ENCODE measurements at places on chromosomes 6 and 20.

GRCh38 chr20:33791959-33792597 is 19.1 kb upstream of the CHMP4B start:
- DNase-seq, result peak; percentile 48

- no peak for DNase-seq
Measured at GRCh38 chr6:27777614-27778355, 134.4 kb downstream of the OR2B2 start.

GRCh38 chr6:13908955-13909381 is 15.8 kb upstream of the RNF182 start:
- DNase-seq, result peak; percentile 63

DNA sequence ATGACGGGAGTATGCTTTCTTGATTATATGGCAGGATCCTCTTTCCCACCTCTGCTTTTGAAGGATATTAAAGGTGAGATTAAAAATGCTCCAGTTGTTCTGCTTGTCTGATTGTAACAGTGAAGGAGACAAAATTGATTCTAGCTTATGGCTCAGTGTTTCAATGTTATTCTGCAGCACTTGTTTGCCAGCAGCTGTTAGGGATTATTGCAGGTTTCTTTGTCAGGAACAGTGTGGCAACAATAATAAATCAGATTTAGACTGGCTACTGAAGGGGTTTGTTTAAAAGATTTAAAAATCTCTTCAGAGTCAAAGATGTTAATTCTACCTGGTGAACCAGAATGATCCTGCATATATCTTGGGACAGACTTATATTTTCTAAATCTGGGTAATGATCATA is 126.9 kb downstream of the LAMA2 start:
- DNase-seq, result no peak

GRCh38 chr20:48064929-48065328 is 279.6 kb upstream of the SULF2 start:
- DNase-seq, result no peak

- DNase-seq, result no peak
Measured at GRCh38 chr6:24043848-24044247, 82.2 kb upstream of the NRSN1 start.

DNA sequence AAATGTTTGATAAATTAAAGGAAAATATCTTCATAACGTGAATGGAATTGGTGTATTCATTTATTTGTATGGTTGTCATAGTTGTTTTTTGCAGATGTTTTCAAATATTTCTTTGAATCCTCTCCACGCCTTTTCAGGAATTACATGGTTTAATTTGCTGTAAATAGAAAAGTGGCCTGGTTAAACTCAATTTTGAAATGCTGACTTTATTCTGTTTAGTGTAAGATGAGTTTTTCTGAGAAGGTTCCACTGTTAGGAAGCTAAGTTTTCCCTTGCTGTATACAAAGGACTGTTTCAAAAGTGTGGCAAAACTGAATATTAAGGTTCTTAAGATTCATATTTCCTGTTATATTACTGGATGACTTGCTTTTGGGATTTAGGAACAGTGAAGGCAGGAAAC is 503 bp upstream of the ZC2HC1B start:
- no peak for DNase-seq

GRCh38 chr6:89297695-89298351 is 17.3 kb downstream of the GABRR2 start:
- DNase-seq, result peak; percentile 52

DNA sequence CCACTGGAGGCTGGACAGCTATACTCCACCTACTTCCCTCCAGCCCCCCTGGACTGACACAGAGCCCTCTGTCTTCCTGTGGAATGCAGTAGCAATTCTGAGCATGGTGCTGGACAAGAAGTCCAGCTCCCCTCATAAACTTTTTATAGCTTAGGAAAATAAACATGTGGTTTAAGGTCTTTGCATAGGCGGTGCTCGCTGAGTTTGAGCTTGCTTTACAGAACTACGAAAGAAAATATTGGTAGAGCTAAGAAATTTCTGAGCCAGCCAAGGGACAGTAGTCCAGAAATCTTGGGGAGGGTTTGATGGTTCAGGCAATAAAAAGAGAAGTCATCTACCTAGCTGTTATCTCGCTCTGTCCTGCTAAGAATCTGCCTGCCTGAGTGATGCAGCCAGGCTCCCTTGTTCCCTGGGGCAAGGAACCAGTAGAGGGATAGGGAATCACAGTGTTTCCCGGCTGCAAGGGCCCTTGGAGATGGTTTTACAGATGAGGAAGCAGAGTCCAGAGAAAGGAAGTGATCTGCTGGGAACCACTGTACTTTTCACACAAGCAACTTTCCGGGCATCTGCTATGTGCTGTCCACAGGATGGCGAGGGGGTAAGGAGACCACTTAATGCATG is 343.4 kb downstream of the CDC5L start:
- no peak for DNase-seq

DNA sequence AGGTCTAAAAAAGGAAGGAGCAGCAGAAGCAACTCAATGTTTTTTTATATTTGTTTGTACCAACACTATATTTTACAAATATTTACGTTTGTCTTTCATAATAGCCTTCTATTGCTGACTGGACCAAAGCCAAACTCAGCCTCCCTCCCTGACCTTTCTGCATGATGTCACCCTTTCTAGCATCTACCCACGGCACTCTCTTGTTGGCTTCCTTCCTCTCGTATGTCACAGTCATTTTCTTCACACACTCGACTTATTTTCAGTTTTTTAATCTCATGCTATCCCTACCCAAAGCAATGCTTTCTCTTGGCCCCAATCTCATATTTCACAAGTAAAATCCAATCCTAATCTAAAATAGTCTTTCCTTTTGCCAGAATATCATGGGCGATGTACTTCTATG is 16.3 kb upstream of the FAM8A1 start:
- DNase-seq, result peak; percentile 24

- no peak for DNase-seq
Measured at GRCh38 chr20:34010405-34010931, 16.8 kb downstream of the RALY start.

DNA sequence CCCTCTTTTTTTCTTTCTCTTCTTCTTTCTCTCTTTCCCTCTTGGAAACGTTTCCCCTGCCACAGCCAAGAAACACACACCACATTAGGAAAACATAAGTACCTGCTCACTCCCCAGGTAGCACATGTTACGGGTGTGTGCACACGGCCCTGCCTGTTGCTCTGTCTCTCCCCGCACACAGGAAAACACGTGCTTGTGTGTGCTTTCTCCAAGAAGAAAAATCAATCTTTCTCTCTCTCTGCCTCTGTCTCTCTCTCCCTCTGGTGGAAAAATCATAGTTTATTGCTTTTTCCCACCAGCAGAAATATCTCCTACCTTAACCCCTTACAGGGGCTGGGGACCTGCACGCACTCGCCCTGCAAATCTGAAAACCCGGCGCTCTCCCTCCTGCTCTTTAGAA is 102.3 kb downstream of the EDN3 start:
- DNase-seq, result no peak

- DNase-seq, result no peak
Measured at GRCh38 chr6:122799140-122799745, 10.2 kb downstream of the SMPDL3A start.

DNA sequence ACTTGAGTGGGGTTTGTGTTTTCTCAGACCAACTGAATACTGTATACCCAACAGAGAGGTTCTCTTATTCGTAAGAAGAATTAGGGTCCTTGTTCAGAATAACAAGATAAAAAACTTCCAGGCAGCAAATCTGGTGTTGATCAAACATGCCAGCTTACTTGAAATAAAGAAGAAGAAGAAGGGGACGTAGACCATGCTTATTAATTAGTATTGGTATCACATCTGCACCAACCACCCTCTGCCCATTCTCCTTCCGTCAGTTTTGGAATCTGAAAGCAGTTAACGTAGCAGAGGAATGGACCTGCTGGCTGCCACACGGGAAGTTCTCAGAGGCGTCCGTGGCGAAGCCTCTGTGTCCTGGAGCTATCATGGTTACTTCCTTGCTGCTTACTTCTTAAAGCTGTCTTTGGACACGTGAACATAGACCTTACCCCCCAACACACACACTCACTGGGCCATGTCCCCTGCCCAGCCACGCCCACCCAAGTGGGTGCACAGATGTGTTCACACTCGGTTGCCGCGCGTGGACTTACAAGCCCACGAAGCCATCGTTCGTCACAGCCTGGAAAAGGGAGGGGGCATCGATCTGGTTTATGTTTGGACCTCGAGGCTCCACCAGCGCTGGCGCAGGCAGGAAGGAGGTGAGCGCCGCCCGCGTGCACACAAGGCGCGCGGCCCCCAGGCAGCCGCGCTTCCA is 4.1 kb upstream of the DLL1 start:
- DNase-seq, result no peak

DNA sequence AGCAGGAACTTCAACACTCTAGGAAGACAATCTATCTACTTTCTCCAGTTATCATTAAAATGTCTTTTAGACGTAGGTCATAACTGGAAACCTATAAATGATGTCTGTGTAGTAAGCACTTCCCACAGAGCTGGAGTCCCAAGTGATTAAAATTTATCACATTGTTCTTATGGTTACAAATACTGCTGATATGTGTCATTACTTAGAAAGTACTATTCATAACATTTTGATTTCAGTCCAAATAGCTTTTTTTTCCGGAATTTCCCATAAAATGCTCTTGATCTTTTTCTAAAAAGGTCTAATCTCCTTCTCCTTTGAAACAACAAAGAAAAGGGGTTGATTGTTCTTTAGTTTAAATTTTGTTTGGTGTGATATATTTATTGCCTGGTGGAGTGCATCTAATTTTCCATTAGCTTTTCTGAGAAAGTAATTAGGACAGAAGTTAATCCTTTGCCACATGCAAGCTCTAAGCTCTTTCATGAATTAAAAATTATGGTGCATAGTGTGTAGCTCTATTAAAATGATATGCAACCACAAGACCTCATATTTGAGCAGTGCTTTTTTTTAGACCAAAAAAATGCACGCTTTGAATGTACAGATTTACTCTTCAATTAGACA is 132.7 kb upstream of the TCF21 start:
- no peak for DNase-seq

GRCh38 chr6:28587746-28588075 is 62.0 kb downstream of the GPX5 start:
- DNase-seq, result no peak

- DNase-seq, result no peak
Measured at GRCh38 chr20:31484001-31484400, 8.9 kb downstream of the REM1 start.

- no peak for DNase-seq
Measured at GRCh38 chr6:126388104-126388598, 48.2 kb downstream of the CENPW start.

GRCh38 chr6:2748183-2748582 is 2.5 kb downstream of the MYLK4 start:
- no peak for DNase-seq

DNA sequence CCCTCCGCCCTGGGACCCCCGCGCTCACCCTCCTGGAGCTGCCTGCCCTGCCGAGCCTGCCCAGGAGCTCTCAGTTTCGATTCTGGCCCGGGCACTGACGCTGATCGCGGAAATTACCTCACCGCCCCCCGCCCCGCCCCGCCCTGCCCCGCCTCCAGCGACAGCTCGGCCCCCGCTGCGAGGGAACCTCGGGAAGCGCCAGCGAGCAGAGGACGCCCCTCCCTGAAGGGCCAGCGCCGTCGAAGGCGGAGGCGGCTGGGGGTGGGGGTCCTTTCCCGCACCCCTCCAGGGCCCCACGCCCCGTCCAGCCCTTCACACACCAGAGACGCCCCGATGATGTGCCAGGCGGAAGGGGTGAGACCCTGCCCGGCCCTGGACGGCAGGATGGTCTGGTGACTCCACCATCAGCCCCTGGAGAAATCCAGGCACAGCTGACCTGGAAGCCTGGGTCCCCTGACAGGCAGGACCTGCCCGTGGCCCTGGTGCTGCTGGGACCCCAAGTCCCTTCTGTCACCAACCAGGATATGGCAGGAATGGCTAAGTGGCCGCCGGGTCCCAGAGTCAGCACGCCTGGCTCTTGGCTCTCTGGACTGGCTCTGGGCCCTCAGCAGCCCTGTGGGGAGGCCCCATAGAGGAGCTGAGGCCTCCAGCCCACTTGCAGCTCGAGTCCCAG is at the start of gene HELZ2:
Gene HELZ2 (minus strand): TSS at position 84 of the 673 bp plus-strand sequence. CDS start 1,854 bp downstream, outside the sequence.
- peak; percentile 76 for DNase-seq

DNA sequence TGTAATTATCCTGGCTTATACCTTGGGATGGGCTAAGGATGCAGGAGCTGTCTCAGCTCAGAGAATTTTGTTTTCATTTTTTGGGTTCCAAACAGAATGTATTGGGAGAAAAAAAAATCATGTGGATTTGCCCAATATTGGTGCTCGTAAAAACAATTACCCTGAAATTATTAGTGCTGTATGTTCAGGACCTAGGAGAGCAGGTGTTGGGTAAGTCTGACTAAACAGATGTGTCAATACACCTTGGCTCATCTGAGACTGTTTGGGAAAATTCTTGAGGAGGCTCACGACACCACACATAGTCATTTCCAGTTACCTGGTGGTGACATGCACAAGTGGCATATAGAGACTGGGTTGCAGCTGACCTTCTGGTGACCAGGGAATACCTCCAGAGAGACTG is 802.1 kb upstream of the FLRT3 start:
- DNase-seq, result no peak

DNA sequence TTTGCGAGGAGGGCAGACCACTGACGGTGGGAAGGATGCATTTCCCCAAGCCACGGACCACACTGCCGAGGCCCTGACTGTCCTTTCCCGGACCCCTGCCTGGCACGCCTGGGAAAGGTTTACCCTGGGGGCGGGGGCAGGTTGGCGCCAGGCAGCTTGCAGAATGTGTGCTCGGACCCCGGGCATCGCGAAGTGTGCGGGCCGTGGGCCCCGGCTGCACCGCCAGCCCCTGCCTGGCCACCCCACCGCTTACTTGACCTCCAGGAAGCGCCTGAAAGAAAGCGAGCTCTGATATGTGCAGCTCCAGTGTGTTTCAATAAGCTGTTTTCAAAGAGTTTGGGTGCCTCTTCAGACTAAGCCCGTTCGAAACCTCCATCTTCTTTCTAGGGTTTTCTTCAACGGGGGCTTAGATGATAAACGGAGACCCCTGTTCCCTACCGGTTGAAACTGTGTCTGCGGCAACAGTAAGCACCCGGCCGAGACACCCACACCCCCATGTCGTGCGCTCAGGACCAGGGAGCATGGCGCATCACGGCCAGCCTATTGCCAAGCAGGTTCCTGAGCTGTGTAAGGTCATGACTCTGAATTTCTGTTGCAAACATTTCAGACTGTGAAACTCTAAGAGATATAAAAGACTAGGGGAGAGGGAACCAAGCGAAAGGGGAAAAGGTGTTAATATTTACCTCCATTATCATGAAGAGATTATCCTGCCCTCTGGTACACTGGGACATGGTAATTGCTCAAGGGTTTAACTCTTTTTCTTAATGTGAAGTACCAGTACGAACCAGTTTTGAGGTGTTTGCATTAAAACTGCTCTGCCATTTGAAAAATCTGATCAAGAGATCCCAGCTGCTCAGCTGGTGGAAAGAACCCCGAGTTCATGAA is 231.2 kb upstream of the FOXQ1 start:
- no peak for DNase-seq

DNA sequence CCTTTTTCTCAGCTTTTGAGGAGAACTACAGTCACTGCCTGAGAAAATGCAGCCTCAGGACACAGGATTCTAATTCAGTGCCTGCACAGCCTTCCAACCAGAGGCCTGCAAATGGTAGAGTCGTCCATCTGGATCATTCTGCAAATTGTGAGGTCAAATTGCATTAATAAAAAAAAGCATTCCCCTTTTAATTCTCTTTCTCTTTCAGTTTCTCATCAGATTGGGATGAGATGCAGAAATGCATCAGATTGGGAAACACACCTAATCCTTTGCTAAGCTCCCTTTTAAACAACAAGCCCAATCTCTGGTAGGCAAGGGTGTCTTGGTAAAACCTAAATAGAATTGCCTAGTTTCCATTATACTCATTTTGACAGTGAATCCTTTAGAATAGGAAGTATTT is 838.8 kb downstream of the MAFB start:
- DNase-seq, result no peak
